ENCODE measurements at places on chromosomes 3 and 15.
A peak's percentile ranks its signal among the peaks of the same experiment; 100 is the strongest.

- no peak for DNase-seq
Measured at GRCh38 chr3:193831495-193832455, 238.8 kb downstream of the OPA1 start.

GRCh38 chr3:32449691-32450090 lies 53.0 kb downstream of the CMTM6 start:
- no peak for DNase-seq

DNA sequence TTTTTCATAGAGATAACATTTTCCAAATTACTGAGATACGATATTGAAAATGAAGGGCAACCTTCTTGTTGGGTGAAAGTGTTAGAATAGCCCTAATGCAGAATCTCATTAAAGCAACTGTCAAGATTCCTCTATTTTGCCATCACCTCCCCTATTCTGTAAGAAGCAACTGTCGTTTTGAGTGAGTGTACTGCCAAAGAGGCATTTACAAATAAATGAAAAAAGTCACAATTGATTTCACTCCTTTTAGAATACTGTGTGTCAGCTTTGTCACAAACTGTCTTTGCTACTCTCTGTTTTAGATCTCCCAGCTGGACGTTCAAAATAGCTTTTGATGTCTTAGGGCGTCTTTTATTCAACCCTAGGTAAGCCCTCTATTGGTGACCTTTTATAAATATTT lies 322.8 kb upstream of the NAALADL2 start:
- DNase-seq, result no peak

- no peak for DNase-seq
Measured at GRCh38 chr15:51038162-51038973, 56.3 kb downstream of the TNFAIP8L3 start.

DNA sequence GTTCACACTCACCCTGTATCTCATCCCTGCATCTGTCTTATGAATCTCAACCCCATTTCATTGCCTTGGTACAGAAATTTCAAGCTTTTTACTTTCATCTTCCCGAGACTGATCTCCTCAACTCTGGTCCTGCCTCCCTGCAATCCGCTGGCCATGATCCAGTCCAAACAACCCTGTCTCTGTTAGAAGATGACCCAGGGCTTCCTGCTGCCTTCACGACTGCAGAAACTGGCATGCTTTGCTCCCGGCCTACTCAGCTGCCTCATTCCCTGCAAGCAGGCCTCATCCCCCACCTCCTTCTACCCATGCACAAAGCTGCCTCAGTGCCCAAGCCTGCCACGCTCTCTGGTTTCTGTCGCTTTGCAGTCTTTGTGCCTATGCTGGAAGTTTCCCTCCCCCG lies 12.4 kb downstream of the HES1 start:
- DNase-seq, result no peak

- DNase-seq, result no peak
Measured at GRCh38 chr15:77145370-77145769, 74.5 kb upstream of the TSPAN3 start.

GRCh38 chr3:144760831-144761230 lies 789.2 kb downstream of the DIPK2A start:
- DNase-seq, result no peak

GRCh38 chr15:59347915-59348314 lies 24.8 kb downstream of the MYO1E start:
- DNase-seq, result no peak

GRCh38 chr3:183688874-183689273 lies 8.7 kb upstream of the YEATS2 start:
- no peak for DNase-seq

DNA sequence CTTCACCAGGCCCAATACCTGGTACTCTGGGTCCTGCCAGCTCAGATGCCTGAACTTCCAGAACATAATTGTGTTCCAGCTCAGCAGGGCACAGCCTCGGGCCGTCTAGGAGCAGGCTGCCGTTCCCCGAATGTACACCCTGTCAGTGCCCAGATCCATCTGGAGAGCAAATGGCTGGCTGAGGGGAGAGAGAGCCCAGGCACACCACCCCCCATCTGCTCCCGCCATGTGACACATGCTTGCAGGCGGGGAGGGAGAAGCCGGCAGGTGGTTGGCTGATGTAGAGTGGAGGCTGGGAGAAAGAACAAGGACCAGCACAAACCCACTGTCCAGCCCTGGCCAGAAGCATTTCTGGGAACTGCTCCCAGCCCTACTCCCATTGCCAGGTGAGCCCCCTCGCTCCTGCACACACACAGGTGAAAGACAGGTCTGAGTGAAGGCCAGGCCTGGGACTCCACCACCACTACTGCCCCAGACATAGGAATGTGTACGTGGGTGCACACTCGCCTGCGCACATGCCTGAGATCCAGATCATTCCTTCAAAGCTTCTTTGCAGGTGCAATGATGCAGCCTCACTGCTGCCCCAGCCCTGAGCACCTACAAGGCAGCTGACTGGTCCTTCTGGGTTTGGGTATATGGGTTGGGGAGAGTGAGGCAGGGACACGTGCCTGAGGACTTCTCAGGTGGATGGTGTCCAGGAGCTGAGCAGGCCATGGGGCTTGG lies 53.5 kb downstream of the SEMA5B start:
- no peak for DNase-seq

GRCh38 chr3:161156936-161157335 lies 51.8 kb upstream of the B3GALNT1 start:
- no peak for DNase-seq

DNA sequence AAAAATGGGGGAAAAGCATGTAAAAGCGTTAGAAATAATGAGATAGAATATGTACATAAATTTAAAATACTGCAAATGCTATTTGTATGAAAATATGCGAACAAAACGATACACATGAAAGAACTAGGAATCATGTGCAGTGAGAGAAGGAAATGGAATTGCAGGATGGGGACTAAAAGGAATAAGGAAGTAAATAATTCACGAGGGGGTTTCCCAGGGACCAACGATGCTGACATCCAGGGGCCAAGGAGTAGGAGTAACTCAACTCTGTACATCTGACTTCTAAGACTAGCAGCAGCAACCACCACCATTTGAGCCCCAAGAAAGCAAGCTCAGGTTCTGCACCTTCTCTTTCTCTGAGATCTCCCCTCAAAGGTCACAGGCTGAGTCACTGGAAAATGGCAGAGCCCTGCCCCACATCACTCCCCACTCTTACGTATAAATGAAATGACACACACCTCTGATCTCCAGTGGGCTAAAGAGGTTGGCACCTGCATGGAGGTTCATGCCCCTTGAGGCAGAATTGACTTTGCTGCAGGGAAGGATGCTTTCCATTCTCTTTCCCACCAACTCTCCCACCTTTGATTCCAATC lies 100.0 kb upstream of the DLG1 start:
- DNase-seq, result no peak

DNA sequence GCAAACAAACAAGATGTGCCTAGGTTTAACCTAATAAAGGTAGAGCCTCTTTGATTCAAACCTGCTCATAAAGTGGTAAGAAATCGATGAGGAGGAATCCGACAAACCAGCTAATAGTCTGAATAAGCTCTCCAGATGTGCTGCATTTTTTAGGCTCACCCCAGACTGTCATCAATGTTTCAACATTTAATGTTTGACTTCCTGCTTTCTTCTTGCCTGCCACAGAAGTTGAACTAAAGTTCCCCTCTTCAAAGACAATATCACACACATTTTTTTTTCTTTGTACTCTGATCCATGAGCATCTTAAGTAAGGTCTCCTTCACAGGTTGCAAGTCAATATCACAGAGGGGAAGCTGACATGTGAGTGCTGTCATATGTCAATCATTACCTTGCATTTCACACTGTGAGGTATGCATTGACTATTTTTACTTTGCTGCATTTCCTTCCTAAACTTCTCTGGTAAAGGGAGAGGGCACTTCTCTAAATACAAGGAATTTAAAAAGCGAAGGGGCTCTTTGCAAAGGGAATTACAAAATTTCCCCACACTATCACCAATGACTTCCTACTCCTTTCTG lies 172.3 kb upstream of the MCTP2 start:
- DNase-seq, result no peak

GRCh38 chr3:462851-463250 lies 266.3 kb downstream of the CHL1 start:
- DNase-seq, result no peak

DNA sequence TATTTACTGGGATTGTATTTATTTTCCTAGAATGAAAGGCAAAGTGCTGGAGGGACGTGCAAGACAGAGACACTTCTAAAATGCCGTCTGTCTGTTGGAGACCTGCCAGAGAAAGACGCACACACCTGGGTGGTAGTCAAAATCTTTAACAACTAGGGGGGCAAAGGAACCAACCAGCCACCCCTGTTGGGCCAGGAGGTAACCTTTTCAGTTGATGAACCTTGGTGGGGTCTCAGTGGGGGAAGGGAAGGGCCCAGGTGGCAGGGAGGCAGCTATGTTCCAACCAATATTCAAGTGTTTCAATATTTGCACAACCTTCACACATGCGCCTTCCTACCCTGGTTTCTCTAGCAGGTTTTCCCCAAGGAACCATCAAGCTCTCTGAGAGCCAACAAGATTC lies 99.0 kb downstream of the MEGF11 start:
- DNase-seq, result no peak

DNA sequence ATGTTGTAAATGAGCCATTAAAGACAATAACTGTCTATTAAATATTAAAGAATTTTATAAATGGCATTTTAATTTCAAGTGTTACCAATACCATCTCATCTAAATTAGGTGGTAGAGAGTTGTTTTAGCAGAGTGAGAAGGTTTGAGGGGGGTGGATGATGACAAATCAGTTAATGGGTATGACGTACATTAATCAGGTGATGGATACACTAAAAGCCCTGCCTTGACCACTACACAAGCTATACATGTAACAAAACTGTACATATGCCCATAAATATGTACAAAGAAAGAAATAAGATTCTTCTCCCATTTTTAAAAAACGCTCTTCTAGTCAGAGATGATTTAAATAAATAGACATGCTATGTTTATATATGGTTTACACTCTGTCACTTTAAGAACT lies 40.0 kb downstream of the TAFA4 start:
- no peak for DNase-seq

- no peak for DNase-seq
Measured at GRCh38 chr3:126023390-126023789, 54.4 kb downstream of the ROPN1B start.

GRCh38 chr15:38828031-38828532 lies 263.5 kb upstream of the RASGRP1 start:
- no peak for DNase-seq

GRCh38 chr3:177812492-177812891 lies 615.2 kb upstream of the TBL1XR1 start:
- DNase-seq, result no peak

- no peak for DNase-seq
Measured at GRCh38 chr3:157077565-157077991, 82.4 kb downstream of the CCNL1 start.

DNA sequence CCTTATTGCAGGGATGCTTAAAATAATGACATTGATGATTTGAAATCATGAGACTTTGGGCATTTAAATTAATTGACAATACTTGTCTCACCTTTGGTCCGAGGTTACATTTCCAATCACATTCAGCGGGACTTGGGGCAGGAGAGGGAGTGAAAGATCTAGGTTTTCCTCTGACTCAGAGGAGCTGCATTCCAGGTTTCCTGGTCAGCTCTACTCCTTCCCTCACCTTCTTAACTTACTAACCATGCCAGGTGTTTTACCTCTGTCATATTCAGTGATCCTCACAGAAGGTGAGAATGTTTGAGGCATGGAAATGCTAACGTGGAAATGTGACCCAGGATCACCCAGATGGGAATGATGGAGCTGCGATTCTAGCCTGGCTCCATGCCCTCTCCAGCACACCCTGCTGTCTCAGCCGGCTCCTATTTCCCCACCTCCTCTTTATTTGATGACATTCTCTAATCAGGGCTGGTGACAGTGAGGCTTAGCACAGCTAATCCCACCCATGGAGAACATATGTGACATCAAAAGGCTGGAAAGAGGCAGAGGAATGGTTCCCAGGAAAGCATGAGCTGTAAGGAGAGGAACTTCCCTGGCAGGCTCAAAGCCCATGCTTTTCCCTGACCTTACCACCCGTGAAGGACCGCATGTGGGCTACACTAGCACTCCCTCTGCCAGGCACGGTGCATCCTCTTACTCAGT lies 38.7 kb downstream of the THSD4 start:
- peak; percentile 58 for DNase-seq

- no peak for DNase-seq
Measured at GRCh38 chr15:65249641-65250040, 37.0 kb downstream of the PARP16 start.

GRCh38 chr3:17805461-17805940 lies 63.1 kb upstream of the TBC1D5 start:
- DNase-seq, result no peak

DNA sequence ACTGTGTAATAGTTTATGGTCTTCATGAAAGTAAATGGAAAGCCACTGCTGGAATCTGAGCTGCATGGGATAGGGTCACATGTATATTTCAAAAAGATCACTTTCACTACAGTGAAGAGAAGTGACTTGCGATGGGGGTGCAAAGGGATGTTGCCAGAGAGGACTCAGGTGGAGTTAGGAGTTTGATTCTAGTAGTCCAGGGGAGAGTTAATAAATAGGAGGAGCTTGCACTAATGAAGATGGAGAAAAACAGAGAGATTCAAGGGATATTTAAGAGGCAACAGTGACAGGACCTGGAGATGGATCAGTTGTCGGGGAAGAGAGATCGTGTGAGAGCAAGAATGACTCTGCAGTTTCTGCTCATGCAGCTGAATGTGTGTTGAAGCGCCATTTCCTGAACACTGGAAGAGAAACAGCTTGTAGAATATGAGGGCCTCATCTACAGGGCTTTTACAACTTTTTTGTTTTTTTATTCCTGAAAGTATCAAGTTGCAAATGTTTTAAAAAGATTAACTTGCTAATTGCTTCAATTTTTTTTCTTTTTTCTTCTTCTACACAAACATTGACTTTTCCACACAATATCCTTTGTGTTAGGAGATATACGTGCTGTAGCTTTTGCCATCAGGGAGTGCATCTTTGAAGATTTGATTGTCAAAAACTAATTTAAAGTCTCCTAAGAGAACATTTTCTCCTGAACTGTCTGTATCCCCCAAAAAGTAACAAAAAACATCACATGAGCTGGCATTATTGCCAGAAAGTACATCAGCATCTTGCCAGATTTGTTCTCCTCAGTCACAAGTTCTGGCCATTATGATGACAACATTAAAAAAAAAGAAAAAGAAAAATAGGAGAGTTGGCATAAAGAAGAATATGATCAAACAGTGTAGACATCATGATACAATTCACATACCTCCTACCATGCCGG lies 37.5 kb downstream of the SETMAR start:
- DNase-seq, result no peak

DNA sequence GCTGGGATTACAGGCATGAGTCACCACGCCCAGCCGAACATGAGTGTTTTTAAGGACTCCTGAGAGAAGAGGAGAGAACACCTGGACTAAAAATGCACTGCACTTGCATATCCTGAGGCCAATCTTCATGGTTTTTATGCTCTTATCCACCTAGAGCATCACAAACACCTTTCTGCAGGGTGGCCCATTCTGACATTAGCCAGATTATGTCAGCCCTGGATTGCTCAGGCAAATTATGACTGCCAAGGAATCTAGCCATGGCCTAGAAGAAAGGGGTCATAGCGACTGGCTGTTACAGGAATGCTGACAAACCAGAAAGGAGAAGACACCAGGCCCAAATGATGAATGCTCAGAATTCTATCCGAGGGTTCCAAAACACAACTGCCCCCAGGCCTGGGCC lies 40.9 kb upstream of the HERC1 start:
- no peak for DNase-seq

Data from brain pericyte (primary cell).